ENCODE measurements at places on chromosomes 7 and 10.

DNA sequence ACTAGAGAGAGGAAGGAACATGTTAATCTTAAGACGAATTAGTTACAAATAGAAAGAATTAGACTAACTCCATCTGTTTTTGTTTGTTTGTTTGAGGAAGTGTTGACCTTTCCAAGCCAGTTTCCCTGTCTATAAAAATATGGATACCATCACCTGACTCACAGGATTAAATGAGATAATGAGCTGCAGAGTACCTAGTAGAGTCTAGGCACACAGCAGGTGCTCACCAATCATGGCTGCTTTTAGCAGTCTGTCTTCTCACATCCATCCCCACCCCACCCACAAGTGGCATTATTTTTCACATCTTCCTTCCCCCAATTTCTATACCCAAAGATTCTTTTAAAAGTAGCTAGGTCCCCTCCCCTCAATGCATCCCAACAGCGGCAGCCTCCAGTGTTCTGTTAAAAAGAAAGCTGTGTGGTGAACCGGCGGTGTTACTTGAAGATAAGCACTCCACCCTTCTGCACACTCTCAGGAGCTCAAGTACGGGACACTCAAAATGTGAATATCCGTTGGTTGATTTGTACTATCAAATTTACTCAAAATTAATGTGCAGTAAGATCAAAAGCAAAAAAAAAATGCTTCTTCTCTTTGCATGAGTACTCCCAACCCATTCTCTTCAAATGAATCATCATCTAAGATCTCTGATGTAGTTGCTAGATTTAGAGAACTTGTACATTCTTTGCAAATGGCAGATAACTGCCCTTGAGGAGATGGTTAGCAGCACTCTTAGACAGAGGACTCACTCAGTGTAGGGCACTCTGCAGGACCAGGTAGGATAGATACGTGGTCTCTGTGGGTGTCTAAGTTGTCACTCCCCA, 145.4 kb upstream of the ASAH2 start:
- no peak for DNase-seq

DNA sequence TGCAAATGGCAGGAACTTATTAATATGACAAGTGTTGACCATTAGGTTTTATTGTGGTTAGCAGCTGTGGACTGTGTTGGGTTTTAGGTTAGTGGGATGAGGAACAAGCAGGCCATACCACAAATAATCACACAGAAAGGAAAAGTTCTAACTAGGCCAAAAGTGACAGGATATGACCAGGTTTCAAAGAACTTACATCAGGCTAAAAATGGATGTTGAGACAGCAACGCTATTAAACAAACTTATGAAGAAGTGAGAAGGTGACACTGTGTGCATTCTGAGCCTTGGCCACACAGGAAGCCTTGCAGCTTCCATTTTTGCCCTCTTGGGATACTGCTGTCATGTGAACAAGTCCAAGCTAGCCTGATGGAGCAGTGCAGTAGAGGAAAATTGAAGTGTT, 568.8 kb downstream of the HTR7 start:
- no peak for DNase-seq

DNA sequence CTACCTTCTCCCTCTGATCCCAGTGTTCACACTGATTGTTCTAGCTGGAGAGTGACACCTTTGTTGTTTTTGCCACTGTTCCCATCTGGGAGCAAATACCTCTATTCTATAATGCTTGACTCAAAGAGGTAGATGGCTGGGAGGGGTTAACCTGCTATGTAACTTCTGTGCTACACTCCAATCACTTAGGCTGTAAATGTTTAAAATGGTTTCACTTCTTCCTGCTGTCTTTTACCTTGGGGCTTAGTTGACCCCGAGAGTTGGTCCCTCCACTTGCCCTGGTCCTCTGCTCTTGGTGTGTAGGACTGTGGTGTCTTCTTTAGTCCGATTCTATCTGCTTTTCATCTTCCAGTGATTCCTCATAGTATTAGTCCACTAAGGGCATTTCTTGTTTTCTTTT, 22.3 kb downstream of the KLHDC10 start:
- no peak for DNase-seq

DNA sequence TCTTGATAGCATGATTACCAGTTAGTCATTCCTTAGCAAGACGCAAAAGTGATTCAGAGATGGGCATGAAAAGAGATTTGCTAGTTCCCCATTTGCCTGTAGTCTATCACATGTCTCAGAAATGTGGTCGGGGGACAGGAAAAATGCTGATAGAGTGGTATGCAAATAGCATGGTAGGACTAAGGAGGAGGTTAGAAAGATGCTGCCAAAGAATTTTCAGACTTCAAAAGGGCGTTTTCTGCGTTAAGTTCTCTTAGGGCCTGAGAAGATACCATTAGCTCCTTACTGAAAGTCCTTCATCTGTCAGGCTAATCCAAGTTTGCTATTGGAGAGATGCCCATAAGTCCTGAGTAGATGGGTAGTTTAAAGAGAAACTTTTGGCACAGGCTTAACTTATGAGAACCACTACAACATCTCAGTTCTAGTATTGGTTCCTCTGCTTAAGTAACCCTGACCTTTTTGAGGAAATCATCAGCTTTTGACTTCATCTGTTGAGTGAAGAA, 2.7 kb downstream of the CALD1 start:
- DNase-seq = no peak

GRCh38 chr10:120788771-120789170, 62.4 kb upstream of the WDR11 start:
- no peak for DNase-seq

DNA sequence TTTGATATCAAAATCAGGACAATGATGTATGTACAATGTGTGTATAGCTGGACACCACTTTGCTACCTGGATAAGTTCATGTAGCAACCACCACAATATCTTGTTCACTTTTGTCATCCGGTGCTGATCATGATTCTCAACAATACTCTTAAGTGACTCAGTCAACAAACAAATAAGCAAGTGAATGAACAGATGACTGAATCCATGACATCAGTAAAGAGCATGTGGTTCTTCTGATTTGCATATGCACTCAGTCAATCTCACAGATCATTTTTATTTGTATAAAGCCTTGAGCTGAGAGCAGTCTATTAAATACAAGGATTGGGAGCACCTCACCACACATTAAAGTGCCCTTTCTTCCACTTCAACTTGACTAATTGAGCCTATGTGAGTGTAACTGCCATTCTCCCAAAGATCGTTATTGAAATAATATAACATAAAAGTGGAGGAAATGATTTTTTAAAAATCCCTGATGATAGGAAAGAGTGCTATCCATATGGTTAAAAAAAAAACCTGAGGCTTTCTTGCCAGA, 69.5 kb downstream of the NPSR1 start:
- DNase-seq = no peak

GRCh38 chr7:14073543-14073942, 84.1 kb upstream of the ETV1 start:
- no peak for DNase-seq

- peak; percentile 4 for DNase-seq
Observed at GRCh38 chr10:116271593-116272439, 1.2 kb downstream of the GFRA1 start.

GRCh38 chr7:111568870-111569462, 6.7 kb upstream of the IMMP2L start:
- DNase-seq = no peak

GRCh38 chr7:151313857-151314256, 27.8 kb upstream of the NUB1 start:
- no peak for DNase-seq

DNA sequence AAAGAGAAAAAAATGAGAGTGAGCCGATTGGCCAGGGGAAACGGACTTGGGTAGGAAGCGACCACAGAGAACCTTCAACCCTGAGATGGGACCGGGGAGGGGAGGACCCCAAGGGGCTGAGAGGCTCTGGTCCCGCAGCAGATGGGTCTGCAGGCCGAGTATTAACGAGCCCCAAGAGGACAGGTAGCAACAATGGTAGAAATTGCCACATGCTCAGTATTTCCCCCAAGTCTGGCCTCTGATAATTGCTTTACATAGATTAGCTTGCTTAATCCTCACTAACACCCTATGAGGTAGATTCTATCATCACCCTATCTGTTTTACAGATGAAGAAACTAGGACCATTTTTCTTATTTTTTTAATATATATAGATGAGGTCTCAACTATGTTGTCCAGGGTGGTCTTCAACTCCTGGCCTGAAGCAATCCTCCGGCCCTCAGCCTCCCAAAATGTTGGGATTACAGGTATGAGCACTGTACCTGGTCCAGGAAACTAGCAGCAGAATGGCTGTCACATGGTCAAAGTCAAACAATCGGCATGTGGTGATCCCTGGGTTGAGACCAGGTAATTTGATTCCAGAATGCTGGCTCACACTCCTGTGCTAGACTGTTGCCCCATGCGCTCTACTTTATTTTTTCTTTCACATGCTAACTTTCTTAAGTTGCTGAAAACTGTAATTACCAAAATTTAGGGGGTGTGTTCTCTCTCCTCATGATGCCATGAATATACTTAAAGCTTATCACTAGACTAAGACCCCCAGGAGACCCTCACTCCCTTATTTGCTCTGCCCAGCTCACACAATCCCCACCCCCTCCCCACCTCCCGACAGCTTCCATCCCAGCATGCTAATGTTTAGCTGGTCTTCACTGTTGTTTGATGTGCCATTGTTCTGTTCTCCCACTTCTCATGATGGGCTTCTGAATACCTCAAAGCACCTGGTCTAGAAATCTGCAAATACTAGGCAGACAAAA, 67.9 kb upstream of the AFAP1L2 start:
- no peak for DNase-seq

- DNase-seq = no peak
Observed at GRCh38 chr7:106012935-106013439, 49.9 kb downstream of the CDHR3 start.

- DNase-seq = no peak
Observed at GRCh38 chr7:46072722-46073121, 151.7 kb upstream of the IGFBP3 start.

DNA sequence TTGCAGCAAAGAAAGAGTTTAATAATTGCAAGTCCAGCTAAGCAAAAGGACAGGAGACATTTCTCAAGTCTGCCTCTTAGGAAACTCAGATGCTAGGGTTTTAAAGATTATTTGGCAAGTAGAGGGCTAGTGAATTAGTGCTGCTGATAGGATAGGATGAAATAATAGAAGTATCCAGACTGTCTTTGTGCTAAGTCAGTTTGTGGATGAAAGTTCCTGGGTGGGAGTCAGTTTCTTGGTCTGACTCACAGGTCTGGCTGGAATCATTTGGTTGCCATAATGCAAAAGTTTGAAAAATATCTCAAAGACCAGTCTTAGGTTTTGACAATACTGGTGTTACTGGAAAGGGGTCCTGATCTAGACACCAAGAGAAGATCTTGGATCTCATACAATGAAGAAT, 42.6 kb upstream of the INHBA start:
- DNase-seq = no peak

- DNase-seq = no peak
Observed at GRCh38 chr10:61633665-61634064, 29.1 kb upstream of the CABCOCO1 start.

DNA sequence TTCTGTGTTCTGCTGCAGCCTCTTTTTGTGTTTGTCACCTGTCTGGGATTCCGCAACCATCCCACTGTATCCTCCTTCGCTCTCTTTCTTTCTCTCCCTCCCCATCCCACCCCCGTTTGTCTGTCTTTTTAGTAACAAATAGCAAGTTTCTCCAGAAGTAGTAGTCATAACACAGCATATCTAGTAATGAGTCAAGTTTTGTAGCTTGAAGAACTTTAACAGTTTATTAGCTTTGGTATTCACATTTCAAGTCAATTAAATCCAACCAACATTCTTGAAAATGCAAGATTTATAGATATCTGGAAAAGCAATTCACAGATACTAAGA, 154.1 kb upstream of the MTPN start:
- no peak for DNase-seq

DNA sequence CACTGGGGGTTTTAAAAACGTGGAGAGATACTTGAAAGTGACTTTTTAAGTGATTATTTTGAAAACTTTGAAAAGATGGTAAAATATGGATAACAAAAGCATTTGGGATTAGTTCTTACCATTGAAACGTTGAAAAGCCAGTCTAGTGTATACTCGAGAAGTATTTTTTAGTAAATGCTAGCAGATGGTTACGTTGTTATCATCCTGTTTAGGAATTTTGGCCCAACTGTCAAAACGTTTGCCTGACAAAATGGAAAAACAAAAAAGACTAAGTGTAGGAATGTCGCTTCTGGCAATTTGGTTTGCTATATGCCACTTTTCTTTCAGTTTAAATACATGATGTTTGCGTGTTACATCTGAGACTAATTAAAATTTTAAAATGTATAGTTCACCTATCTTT, 1.2 kb downstream of the RBM33 start:
- DNase-seq = no peak

- no peak for DNase-seq
Observed at GRCh38 chr7:31938650-31939049, 131.6 kb downstream of the PDE1C start.

- no peak for DNase-seq
Observed at GRCh38 chr10:51076299-51076841, 2.1 kb downstream of the PRKG1 start.

DNA sequence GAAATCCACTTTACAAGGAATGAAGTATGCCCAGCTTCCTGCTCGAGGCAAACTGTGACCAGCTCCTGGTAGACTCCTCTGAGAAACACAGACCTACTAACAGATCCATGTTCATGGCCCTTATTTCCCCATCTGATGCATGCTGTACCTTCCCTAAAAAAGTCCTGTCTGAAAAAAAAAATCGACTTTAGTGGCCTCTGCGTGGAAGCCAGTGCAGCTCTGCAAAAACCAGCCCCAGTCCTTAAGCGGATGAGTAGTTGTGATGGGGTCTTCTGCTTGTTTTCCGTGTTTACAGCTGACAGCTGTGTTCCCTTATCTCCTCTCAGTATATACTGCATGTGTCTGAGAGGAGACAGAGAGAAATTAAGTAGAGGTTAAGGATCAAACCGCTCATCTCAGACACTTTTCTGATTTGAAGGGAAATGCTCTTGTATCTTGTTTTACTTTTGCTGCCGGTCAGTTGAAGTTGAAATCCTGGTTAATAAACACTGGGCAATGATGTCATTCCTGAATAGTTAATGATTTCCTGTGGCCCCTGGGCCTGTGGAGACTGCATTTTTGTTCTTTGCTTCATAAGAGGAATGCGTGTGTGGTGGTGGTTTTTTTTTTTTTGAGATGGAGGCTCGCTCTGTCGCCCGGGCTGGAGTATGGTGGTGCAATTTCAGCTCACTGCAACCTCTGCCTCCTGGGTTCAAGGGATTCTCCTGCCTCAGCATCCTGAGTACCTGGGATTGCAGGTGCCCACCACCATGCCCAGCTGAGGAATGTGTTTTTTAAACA, 67.6 kb downstream of the DOCK1 start:
- no peak for DNase-seq

GRCh38 chr10:37752334-37752875, 105.0 kb downstream of the ZNF248 start:
- no peak for DNase-seq

DNA sequence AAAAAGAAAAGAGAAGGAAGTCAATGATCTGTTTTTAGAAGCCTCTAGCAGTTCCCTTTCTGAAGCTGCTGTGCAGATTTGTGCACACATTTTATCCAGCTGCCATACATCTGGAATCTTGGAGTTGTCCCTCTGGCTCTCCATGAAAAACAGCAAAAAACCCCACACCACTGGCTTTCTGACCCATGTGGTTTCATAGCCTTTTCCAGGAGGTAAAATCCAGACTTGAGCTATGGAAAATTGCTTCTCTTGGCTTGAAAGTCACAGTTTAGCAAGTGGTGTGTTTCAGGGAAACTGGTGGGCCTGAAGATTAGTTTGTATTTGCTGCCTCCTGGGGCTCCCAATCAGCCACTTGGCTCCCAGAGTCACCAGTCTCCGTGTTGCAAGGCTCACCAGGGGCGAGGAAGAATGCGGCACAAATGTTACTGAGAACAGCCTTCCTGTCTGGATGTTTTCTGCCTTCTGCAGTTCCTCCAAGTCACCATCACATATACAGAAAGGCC, 50.1 kb upstream of the ADRB1 start:
- DNase-seq = no peak
